Ovary (tissue), 10 donors: ENCODE measurements at places on chromosomes 12 and 14.

DNA sequence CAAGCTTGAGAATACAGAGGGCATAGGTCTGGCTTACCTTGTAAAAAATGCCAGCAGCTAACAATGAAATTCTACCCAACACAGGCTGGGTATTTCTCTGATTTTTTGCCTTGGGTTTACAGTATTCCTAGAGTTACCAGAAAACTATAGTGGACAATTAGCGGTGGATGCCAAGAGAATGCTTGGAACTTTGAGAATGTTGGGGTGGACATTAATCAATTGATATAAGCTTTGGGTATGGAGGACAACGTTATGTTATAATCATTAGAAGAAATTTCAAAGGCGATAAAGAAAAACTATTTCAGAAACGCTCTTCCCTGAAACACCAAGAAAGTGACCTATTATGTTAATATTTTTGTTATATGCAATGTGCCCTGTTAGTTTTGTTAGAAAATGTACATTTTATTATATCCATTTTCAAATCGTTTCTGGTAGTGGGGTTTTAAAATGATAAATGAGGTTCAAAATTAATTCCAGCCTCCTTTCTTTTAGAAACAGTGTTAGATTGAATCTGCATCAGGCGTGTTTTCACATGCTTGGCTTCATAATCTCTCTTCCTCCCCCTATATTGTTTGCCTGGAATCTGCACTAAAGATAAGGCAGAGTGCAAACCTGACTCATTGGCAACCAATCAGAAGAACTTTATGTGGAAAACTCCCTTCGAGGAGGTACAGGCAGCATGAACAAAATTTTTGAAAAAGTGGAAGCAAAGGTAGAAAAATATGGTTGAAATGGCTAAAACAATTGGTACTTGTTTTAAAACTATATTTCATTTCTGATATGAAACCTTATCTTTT is 1.4 kb upstream of the PTPRQ start:
- DNase-seq, result no peak

DNA sequence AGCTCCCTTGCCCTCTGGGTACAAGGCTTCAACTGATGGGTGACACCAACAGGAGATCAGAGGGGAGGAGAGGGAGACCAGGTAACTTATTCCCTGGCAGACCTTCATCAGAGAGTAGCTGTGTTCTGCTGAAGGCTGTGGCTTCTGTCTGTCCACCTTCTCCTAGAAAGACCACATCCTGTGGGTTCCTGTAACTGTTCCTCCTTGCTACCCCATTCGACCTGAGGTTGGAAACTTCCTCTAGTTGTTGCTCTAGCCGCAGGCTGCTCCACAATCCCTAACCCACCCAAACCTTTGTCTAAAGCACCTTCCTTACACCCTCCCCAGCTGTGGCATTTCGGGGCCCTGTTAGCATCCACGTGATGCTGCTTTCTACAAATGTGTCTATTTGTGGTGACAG is 454.2 kb downstream of the DPF3 start:
- no peak for DNase-seq

- no peak for DNase-seq
Observed at GRCh38 chr14:68971411-68972035, 7.6 kb downstream of the ACTN1 start.

- no peak for DNase-seq
Observed at GRCh38 chr12:124247331-124247730, 47.6 kb upstream of the RFLNA start.

DNA sequence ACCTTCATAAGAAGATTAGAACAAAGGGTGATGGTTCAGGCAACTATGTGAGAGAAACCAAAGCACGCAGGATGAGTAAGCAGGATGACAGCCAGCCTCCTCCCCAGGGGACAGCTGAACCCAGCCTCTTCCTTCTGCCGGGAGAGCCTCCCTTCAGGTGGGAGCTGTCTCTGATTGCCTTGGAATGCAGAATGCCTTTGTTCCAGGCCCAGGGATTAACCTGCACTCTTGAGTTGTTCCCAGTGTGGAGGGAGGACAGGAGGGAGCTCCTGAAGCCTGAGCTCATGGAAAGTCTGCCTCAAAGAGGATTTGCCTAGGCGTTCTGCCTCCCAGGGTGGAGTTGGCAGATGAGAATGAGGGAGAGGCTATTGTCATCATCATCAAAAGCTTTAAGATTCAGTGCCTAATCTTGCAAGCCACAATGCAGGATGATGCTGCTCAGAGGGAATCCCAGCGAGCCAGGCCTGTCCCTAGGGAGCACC is 3.6 kb upstream of the KRT6A start:
- DNase-seq, result no peak

DNA sequence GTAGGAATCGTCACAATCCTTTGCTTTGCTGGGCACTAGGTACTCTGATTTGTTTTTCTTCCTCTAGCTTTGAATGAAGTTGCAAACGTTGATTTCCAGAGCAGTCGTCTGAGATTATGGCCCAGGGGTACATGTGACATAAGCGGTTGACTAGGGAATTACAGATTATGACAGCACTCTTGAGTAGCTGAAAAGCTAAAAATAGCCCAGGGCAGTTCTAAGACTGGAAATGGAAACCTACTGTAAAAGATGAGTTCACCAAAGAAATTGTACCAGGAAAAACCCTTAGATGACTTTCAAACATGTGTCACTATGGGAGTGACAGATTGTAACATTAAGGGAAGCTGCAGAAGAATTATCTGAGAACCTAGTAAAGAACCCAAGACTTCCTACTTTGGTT is 108.5 kb downstream of the ANO6 start:
- DNase-seq, result no peak

DNA sequence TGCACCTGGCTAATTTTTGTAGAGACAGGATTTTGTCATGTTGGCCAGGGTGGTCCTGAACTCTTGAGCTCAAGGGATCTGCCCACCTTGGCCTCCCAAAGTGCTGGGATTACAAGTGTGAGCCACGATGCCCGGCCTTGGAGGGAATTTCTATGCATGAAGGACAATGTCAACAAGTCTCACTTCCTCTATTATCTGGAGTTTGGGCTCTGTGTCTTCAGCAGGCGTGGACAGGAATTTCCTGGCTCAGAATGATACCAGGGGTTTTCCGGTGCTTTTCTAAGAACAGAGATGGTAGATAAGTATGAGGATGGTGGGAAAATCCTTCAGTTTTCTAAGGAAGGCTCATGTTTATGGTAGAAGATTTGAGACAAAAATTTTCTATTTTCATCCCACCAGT is 75.0 kb upstream of the CCDC60 start:
- no peak for DNase-seq

- DNase-seq, result no peak
Observed at GRCh38 chr14:90839024-90839888, 23.0 kb upstream of the TTC7B start.

GRCh38 chr12:104475271-104475670 is 18.5 kb downstream of the CHST11 start:
- no peak for DNase-seq

DNA sequence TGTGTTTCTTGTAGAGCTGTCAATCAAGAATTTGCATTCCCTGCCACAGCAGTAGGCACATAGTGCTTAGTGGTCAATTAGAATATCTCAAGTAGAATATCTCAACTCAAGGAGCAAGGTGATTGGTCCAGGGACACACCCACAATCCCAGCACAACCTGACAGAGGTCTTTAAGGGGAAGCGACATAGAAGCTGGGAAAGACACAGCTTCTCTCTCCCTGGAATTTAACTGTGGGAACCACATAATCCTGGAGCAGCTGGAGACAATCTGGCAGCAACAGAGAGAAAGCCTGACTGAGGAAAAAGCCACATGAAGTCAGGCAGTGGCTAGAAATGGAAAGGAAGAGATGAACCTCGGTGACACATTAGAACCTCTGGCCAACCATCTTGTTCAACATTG is 85.7 kb upstream of the LMO3 start:
- no peak for DNase-seq

DNA sequence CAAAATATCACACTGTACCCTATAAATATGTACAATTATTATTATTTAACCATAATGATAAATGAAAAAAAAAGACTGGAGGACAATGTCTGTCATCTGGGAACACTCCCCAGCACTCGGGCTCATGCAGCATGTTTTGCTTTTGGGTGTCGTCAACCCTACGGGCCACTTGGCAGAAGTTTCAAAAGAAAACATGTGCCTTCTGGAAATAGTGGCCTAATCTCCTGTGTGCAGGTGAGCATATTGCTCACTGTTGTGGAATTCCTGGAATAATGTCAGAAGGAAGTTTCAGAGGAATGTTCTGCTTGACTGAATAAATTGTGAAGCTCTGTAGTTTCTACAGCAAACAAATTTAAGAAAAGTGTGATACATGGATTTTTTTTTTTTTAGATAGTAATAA is 298.3 kb downstream of the SSPN start:
- DNase-seq, result no peak

DNA sequence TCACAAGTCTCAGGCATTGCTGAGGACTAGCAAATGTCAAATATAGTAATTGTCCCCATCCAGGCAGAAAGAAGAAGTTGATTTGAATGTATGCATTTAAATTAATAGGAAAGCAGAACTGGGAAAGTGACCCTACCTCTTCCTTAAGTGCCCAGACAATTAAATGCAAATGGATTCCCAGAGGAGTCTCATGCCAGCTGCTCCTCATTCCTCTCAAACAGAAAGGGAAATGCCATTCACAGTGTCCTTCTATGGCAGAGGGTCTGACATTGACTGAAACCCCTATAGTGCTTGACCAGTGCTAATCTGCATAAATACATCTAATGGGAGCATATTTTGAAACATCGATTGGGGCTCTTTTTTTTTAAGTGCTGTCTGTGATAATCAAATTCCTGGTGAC is 292.4 kb upstream of the SEL1L start:
- DNase-seq, result no peak

DNA sequence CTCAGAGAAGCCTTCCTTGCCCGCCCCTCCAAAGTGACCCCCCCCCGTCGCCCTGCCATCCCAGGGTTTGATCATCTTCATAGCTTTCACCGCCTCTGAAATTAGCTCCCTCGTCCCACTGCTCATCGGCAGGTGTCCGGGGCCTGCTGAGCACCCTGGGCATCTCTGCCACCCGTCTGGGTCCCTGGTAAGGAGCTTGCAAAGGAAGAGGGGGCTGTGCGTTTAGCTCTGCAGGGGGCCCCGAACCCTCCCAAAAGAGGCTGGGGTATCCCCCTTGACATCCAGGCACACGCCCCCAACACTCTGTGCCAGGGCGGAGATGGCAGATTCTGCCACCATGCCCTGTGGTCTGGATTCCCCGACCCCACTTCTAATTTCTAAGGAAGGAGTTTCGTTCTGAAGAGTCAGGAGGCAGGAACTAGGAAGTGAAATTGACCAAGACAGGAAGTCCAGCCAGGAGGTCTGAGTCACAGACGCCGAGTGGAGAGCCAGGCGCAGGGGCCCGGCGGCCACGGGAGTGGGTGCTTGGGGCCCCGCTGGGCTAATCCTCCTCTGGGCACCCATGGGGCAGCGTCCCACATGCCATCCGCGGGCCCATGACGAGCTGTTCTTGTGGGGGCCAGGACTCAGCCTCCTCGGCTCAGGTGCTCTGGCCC is 95.7 kb downstream of the RFLNA start:
- DNase-seq, result no peak

- DNase-seq, result no peak
Observed at GRCh38 chr12:24522736-24523135, 426.2 kb downstream of the BCAT1 start.

DNA sequence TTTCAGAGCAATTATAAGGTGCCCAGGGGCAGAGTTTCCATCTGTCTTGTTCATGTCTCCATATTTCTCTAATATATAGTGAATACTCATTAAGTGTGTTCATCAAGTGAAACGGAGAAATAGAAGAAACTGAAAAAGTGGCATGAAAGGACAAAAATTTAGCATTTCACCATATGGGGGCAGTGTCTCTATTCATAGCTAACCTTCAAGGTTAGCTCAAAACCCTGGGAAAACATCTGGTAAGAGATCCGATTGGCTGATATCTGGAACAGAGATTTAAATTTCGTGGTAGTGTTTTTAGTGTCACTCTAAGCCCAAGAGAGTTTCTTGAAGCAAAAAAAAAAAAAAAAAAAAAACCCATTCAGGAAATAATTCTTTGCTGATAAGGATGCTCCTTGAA is 367.5 kb downstream of the DAD1 start:
- no peak for DNase-seq

DNA sequence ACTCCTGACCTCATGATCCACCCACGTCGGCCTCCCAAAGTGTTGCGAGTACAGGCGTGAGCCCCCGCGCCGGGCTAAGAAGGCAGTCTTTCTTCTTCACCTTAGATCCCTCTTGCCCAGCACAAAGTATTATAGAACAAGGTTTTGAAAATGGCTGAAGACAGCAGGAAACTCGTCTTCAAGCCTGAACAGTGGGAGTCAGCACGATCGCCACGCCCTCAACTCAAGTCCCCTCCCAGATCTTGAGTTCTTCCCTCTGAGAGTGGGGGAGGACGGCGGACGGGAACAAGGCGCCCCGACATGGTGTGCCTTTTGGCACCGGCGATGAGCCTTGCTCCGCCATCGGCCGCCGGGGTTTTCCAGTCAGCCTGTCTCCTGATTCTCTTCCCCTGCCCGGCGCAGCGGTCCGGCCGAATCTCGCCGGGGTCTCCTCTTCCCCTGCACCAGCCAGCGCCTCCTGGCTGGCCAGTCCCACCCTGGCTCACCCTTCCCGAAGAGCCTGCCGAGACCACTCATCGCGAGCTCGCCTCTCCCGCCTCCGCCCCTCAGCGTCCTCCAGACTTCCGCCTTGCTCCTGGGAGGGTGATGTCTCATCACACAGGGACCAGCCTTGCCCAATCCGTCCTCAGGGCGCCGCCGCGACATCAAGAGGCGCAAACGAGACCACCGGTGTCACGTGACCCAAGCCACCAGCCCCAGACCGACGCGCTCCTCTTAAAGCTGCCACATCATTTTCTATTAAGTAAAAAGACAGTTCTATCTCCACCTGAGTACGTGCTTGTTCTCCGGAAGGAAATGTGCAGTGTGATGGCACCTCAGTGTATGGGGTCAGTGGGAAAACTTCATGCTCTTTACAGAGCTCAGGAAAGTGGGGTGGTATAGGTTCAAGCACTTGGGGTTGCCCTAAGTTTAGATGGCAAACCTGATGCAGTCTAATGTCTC is at the start of gene CHMP4A:
CHMP4A (minus strand) TSS at position 565 of the 942 bp plus-strand sequence; CDS start at position 516, 49 bp downstream.
- DNase-seq, result peak; percentile 95

DNA sequence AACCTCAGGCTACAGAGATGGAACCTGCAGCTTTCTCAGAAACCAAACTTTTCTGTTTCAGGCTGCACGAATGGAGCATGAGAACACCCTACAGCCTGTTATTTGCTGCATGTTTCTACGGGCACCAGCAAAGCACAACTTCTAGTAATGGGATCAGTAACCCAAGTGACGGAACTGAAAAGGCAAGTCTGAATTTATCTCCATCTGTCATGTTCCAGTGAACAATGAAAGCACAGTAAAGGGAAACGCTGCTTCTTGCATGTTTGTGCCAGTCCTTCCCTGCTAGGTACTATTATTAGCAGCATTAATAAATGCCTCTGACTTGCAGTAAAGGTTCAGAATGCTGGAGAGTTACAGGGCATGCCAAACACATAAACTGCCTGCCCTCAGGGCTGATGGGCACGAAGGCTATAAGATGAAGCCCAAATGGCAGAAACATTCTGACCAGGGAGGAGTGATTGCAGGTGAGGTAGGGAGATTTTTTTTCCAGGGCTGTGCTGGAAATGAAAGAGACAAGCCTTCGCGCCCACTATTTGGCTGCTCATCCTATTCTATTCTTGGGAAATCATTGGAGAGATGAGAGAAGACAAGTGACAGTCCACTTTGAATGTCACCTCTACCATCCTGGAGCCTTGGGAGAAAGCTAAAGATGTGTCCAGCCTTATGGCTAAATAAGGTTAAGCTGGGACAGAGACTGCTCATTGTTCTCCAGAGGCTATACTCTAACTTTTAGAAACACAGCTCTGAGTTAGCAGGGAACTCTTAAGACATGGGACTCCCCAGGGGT is 100.4 kb upstream of the PLXNC1 start:
- no peak for DNase-seq

- DNase-seq, result no peak
Observed at GRCh38 chr14:69838881-69839416, 40.3 kb upstream of the SMOC1 start.

GRCh38 chr12:21451529-21451928 is 14.1 kb downstream of the PYROXD1 start:
- no peak for DNase-seq
